ENCODE measurements at places on chromosomes 5 and 9. TPM values are rescaled to one million over a fixed set of nuclear protein-coding genes. Genes with fewer than 3 reads are reported as not detected.

DNA sequence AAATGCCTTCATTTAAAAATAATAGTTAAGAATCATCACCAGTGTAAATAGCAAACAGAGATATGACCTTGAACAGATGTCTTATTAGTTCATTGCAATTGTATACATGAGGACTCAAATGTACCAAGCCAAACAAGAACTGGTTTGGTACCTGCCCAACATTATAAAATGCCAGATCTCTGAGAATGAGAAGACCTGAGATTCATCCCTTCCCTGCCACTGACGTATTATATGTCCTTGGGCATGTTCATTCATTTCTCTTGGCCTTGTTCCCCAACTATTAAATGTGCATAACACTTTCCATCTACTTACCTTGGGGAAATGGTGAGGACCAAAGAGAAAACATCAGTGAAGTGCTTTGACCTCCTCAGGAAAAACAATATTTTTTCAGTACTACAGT, 33.6 kb upstream of the ERBIN start:
- DNase-seq, result no peak

- no peak for DNase-seq
Observed at GRCh38 chr5:113038714-113039113, 62.1 kb downstream of the DCP2 start.

CDC25C gene
- 11.9 TPM for total RNA-seq

ENTR1 gene
- total RNA-seq, result 56.2 TPM

DNA sequence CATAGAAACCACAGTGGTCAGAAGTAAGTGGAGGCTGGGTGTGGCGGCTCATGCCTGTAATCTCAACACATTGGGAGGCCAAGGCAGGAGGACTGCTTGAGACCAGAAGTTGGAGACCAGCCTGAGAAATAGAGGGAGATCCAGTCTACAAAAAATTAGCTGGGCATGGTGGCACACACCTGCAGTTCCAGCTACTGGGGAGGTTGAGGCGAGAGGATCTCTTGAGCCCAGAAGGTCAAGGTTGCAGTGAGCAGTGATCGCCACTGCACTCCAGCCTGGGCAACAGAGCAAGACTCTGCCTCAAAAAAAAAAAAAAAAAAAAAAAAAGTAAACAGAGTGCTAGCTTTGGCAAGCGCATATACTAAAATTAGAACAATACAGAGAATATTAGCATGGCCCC, 24.6 kb downstream of the AK8 start:
- no peak for DNase-seq

- DNase-seq, result no peak
Observed at GRCh38 chr5:150523472-150524350, 15.8 kb downstream of the NDST1 start.

LMX1B gene
- not detected for total RNA-seq

DNA sequence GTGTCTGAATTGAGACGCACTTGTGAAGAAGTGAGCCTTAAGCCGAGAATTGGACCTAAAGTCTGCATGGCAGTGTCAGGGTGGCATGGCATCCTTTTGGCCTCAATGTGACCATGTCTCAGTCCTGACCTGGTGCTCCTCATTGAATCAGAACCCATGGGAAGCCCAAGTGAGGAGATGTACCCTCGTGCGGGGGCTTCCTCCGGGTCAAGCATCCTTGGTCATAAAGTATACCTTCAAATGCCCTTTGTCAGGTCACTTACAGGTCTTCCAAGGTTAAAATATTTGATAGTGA, 202.2 kb downstream of the GADD45G start:
- DNase-seq, result no peak

FST gene
- not detected for total RNA-seq

IL12B gene
- not detected for total RNA-seq

DNA sequence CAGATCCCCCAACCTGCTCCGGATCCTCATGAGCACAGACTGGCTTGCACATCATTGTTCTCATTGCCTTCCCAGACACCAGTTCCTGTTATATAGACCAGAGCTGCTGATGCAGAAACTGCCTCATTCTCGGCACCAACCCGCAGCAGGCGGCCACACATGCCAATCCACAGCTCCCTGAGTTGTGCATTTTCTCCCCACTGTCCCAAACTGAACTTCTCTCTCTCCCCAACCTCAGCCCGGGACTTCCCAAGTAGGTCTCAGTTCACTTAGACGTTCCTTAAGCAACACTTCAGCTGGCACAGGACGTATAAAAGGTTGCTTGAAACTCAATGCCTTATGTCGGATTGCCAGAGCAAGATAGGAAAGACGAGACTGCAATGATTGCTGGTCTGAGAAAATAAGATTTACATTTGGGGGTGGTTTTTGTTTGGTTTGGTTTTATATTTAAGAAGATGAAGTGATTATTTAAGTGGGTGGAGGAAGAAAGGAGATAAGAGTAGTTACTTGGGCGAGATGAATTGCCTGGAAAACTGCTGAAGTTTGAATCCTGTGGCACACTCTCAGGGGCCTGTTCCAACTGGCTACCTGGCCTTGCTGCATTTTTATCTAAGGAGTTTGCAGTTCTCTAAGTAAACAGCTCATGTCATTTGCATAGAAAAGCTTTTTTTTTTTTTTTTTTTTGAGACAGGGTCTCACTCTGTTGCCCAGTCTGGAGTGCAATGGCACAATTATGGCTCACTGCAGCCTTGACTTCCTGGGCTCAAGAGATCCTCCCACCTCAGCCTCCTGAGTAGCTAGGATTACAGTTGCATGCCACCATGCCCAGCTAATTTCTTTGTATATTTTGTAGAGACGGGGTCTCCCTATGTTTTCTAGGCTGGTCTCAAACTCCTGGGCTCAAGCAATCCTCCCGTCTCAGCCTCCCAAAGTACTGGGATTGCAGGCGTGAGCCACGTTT, 155.4 kb downstream of the GOLPH3 start:
- DNase-seq, result no peak

- DNase-seq, result no peak
Observed at GRCh38 chr5:142210011-142210410, 101.4 kb downstream of the NDFIP1 start.

- no peak for DNase-seq
Observed at GRCh38 chr9:445033-445432, 230.4 kb downstream of the DOCK8 start.

DNA sequence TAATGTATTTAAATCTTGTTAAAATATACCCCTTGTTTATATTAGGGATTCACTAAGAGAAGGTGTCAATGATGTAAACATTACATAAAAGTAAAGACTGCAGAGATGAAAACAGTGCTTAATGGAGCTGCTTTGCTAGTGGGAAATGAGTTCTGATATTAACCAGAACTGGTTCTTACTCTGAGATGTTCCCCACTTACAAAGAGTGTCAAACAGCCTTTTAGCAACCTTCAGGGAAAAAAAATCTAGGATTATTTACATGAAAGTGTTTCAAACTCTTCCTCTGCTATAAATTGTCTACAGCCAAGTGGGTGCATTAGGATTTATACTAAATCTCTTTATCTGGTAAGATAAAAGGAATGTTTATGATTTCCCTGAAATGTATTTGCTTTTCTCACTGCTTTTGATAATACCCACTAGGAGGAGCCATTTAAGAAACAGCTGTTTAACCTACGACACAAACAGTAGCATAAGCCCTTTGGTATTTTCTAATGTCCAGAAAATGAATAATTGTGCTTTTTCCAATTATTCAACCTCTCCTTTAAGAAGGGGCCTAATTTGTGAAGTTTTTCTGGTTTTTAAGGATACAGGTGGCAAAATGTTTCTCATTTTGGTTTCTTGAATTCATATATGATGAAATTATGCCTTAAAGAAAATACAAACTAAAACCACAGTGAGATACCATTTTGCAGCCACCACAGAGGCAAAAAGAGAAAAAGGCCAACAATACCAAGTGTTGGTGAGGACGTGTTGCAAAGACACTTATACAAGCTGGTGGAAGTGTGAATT, 186.3 kb downstream of the TLE4 start:
- DNase-seq, result no peak
